Skeletal muscle cell (primary cell): ENCODE measurements at places on chromosomes 1 and 21.

DNA sequence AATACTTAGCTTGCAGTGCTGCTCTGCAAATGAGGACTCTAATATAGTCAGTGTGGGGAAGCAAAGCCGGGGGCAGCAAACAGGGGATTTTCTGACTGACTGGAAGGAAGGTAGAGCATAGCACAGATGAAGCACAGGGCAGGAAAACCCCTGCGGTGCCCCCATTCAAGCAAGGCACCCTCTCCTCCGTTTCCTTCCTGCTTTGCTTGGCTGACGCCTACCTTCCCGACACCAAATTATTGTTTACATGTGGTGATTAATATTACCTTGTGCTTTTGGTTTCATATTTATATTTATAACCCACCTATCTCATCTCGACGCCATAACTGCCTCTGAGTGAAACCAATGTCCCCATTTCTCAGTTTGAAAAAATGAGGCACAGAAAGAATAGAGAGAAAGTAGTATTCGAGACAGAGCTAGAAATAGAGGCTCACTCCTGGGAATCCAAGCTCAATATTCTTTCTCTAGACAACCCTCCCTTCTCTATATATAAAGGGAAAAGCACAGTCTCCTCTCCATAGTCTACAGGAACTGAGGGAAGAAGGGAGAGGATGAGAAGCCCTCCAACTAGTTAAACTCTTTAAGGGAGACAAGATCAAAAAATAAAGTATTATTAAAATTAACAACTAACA is 41.3 kb downstream of the PIK3C2B start:
- no peak for DNase-seq

GRCh38 chr1:56448529-56449300 is 130.6 kb downstream of the PLPP3 start:
- DNase-seq: no peak

DNA sequence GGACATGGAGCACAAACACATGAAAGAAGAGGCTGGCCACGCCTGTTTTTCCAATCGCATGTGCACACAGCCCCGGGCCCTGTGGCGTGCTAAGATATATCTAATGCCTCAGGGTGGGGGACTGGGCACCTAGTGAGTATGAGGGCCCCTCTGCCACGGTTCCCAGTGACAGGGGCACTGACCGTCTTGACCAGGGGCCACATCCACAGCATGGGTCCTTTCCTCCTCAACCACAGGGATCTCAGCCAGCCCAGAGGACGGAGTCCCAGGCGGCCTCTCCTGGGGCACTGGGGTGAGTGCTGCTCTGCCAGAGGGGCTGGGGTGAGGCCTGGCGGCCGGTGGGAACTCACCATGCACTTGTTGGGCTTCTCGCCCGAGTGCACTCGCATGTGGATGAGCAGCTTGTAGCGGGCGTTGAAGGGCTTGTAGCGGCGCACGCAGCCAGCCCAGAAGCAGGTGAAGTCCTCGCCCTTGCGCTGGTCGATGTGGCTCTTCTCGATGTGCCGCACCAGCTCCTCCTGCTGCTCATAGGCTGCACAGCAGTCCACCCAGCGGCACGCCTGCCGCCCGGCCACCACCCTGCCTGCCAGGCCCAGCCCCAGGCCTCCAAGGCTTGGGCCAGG is 134.7 kb downstream of the DMRTB1 start:
- DNase-seq: no peak

GRCh38 chr1:40855513-40855912 is 6.7 kb downstream of the CITED4 start:
- no peak for DNase-seq

GRCh38 chr1:116185161-116185701 is 74.0 kb downstream of the MAB21L3 start:
- no peak for DNase-seq

- no peak for DNase-seq
Measured at GRCh38 chr1:72086394-72086793, 195.9 kb downstream of the NEGR1 start.
